ENCODE measurements at places on chromosomes 2 and 18.

GRCh38 chr2:12795851-12796250, 79.1 kb downstream of the TRIB2 start:
- no peak for DNase-seq

DNA sequence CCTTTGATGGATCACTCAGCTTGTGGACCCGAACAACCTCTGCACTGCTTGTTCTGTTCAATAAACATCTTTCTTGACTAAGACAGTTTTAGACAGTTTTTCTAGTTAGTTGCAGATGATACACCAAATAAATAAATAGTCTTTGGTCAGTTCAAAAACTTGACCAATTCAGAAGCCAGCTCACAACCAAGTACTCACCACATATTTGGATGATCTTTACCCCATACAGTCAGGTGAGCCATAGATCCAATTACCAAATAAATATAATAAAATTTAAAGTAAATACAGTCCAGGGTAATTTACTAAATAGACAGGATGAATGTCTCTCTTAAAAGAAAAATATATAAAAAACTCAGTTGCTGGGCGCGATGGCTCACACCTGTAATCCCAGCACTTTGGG, 18.2 kb downstream of the SCN3A start:
- no peak for DNase-seq

- DNase-seq: no peak
Observed at GRCh38 chr2:79513711-79514110, 860 bp downstream of the CTNNA2 start.

DNA sequence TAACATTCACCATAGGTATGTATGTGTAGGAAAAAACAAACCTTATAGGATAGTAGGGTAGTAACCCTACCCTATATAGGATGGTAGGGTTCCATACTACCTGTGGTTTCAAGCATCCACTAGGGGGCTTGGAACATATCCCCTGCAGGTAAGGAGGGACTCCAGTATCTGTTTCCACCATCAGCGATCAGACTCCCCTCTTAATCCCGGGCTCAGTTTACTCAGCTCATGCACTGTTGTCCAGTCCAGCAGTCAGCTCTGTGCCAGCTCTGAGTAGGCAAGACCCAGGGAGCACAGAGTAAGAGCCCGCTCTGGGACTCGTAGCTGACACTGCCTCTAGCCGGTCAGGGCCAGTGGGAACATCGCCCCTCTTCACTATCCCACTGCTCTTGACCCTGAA, 61.7 kb downstream of the MEX3C start:
- no peak for DNase-seq

DNA sequence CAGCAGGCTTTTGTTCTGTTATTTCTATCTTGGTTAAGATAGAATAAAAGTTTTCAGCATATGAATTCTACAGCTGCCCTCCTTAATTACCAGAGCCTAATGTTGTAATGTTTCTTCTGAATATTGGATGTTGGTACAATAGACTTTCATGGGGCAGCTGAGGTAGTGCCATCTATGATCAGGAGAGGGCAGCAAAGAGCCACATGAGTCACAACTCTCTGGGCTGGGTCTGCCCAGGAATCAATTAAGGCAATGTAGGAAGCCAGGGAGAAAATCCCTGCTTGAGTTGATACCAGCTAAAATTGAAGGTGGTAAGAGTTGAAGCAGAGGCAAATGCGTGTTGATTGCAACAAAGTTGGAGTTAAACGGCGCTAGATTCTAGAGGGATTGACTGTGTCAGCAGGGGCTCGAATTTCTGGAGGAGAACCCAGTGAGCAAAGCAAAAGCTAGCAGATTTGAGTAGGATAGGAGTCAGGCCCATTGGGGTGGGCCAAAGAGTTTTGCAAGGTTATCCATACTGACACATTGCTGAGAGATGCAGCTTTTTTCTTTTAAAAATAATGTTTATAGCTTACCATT, 10.6 kb upstream of the MC5R start:
- peak; percentile 29 for DNase-seq

GRCh38 chr2:208999911-209000310, 423.9 kb upstream of the MAP2 start:
- DNase-seq: no peak

DNA sequence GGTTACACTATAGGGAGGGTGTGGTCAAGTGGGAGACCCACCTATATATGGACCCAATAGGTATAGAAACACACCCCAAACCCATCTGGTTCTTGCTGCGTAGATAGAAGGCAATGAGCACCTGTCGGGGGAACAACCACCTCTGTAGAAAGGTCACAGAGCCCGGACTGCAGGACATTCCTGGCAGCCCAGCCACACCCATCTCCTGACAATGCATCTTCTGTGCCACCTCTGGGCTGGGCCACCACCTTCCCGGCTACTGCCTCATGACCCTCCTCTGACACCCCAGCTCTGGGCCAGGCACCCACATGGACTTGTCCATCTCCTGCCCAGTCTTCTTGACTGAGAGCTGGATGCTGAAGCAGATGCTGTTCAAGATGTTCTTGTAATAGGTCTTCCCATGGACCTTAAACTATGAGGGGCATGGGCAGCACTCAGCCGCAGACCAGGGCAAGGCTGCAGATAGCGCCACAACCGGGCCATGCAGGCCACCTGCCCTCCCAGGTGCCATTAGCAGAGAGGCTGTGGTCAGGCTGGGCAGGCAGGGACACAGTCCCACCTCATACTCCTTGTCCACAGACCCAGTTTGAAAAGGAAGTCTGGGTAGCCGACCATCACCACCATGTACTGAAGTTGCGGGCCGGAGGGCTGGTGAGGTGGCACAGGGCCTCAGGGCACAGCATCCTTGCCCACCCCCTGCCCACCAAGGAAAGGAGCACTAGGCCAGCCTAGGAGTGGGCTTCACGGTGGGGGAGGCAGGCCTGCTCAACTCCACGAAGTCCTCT, 9.3 kb downstream of the ALPG start:
- no peak for DNase-seq

DNA sequence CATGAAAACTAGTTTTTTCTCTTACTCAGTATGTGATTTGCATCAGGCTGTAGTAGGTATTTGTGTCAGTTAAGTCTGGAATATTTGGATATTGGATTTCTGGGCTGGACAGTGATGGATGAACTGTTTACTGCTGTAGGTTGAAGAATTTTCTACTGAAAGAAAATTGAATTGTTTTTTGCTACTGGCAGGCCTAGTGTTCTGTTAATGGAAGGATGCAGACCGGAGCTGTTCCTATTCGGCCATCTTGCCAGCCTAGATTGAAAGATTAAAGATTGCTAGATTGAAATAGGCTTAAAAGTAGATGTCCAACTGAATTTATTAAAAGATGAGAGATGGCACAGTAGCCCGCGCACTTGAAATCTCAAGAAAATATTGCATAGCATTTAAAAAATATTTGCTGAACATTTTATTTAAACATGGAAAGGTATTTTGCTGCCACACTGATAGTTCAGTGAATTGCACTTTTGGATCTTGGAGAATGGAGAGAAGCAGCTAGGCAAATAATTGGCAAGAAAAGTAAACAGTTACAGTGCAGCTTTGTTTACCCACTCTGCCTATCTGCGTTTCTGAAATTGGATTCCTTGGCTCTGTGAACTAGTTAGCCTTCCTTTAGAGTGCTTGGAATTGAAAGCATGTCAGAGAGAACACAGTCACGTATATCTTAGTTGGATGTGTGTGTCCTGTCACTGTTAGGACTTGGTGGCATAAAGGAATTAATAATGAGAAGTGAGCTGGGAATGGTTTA, 54.1 kb downstream of the EPB41L5 start:
- DNase-seq: no peak

GRCh38 chr2:187878112-187878511, 323.9 kb upstream of the TFPI start:
- DNase-seq: no peak

- DNase-seq: no peak
Observed at GRCh38 chr18:66749481-66750035, 145.7 kb upstream of the CDH19 start.

GRCh38 chr2:112255875-112256274, 1.0 kb upstream of the ZC3H8 start:
- DNase-seq: no peak

DNA sequence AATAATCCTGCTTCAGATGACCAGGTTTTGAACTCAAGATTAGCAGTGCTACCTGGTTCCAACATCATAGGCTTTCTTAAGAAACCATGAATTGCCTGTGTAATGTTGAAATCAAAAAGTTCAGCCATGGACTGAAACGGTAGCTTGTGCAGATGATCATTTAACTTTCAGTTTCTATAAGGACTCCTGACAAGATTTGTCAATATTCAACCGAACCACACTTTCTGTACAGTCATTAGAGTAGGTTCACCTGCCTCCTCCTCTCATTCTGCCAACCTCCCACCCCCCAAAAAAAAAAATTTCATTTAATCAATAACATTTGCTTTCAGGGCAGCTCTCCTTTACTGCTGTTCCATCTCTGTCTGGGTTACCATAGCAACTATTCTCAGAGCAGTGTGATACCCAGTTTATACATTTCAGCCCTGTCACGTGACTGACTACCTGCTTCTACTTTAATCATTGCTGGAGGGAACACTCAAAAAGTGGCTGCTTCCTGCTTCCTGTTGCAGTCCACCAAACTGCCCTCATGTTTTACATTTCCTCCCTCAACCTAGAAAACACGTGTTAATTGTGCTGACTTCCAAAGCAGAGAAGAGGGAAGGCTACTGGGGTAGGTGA, 275.5 kb downstream of the SS18 start:
- DNase-seq: no peak

- DNase-seq: no peak
Observed at GRCh38 chr2:207514451-207514850, 15.3 kb upstream of the CREB1 start.

GRCh38 chr18:13684546-13684945, 41.8 kb downstream of the FAM210A start:
- DNase-seq: no peak

DNA sequence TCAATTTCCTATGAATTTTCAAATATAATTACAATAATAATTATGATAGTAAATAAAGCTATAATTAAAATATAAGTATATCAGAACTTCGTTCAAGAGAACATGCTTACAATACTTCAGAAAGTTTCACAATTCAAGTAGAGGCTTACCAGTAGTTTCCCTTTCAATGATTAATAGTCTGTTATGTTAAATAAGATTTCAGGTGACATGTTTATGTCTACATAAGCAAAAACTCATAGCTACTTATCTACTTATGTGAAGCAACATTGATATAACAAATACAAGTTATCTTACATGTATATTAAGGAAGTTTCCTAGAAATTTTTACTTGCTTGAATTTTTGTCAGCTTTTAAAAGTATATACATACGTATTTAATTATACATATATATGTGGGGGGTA, 4.5 kb upstream of the COL3A1 start:
- no peak for DNase-seq

DNA sequence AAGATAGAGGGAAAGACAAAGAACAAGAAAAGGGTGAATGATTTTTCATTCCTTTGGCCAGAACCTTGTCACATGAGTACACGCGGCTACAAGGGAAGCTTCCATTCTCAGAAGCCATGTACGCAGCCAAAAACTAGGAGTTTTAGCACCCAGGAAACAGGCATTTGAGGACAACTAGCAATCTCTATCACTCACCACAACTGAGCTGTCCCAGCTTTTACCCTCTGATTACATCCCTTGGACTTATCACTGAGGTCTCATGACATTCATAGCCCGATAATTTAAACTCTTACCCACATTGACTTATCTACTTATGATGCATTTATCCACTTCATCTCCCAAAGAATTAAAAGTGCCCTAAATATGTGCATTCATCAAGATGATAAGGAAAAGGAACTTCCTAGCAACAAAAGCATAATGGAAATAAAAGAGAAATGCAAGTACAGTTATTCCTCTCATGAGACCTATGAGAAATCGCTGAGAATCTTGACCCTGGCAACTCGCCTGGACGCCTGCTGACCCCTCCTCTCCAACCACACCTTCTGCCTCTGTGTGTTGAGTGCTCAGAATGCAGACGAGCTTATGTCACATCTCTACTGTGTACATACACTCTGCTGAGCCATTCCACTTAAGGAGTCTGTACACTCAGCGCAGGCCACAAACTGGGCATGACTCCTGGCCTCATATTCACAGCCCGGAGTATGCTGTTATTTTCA, 28.7 kb upstream of the MFSD6 start:
- no peak for DNase-seq

GRCh38 chr2:53460347-53460746, 307.3 kb upstream of the CHAC2 start:
- DNase-seq: no peak

- no peak for DNase-seq
Observed at GRCh38 chr2:170073288-170073687, 104.7 kb upstream of the MYO3B start.

- no peak for DNase-seq
Observed at GRCh38 chr2:222813177-222813843, 47.5 kb upstream of the ACSL3 start.

DNA sequence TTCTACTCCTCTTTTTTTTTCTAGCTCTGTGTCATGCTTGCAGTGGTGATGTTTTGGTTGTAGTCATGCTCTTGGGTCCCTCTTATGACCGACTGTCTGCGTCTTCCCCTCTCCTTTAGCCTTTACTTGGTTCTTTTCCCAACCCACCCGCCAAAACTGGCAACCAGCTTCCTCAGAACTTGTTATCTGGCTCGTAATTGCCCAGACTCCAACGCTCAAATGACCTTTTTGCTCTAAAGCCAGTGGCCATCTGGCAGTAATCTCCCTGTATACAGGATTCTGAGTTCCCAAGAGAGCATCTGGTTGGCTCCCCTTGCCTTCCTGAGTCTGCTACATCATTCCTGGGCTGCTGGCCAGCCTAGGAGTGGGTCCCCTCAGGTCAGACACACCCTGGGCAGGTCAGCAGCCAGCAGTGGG, 147.2 kb downstream of the MGAT5 start:
- DNase-seq: no peak

DNA sequence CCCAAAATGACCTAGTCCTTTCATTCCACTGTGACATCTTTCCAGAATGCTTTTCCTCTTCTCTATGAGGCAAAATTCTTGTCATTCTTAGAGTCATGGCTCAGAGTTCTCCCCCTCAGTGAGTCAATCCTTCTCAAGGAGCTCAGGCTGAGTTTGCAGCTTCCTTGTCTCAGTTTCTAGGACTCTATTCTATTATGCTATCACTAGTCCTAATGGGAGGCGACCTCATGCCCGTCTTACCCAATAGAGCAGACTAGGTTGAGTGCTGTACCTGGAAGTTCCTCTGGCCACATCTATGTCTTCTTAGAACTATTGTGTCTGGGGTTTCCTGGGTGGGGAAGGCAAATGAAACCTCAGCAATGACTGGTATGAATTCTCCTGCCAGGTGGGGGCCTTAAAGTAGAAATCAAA, 51.5 kb downstream of the HAUS1 start:
- DNase-seq: peak; percentile 12

DNA sequence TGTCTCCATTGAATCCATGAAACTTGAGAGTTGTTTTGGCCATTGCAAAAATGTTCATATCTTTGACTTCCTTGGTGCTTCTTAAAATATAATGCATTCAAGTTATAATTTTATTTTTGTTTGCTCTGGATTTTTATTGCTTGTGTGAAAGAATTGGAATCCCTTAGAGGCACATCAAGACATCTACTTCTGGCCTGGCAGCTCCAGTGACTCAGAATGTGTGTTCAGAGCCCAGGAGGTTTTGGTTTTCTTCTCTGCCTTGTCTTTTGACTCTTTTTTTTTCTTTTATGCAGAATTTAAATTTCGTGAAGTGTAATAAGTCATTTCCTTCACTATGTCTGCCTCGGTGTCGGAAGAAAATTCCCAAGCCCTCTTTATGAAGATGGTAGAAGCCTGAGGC, 180.2 kb downstream of the LTBP1 start:
- DNase-seq: no peak
